ENCODE measurements at places on chromosomes 12 and 14. TPM values are rescaled to one million over a fixed set of nuclear protein-coding genes. Genes with fewer than 3 reads are reported as not detected.
A peak's percentile ranks its signal among the peaks of the same experiment; 100 is the strongest.

DNA sequence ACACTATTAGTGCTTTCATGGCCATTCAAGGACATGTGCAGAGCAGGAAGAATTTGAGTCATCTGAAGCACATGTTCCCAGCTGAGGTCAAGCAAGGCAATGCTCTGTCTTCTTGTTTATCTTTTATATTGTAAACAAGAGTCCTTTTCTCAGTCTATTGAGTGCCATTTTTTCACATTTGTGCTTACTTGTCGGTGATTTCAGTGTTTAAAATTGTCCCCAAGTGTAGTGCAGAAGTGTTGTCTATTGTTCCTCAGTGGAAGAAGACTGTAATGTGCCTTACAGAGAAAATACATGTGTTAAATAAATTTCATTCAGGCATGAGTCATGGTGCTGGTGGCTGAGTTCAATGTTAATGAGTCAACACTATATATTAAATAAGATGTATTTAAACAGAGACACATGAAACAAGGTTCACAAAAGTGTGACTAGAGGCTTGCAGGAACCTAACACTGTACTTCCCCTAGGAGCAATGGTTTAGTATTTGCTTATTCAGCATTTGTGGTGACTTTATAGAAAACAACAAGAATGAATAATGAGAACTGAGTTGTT, 391.1 kb downstream of the LRIG3 start:
- DNase-seq, result no peak

Gene BDKRB2
- under 0.01 TPM for total RNA-seq

Gene RNF10
- total RNA-seq, result 66.9 TPM

DNA sequence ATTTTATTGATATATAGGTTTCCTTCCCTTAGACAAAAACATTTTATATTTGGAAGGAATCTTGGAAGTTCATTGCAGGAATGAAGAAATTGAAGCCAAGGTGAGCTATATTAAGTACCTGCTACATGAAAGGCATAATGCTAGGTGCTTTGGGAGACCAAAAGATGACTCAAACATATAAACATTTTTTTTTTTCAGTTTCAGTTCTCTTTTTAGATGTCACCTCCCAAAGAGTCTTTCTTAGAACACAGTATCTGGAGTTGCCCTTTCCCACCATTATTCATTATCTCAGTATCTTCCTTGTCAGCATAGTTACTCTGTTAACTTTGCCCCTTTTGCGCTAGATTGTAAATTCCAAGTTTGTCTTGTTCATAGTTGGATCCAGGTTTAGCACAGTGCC, 1.1 kb downstream of the LIN52 start:
- DNase-seq, result no peak

DNA sequence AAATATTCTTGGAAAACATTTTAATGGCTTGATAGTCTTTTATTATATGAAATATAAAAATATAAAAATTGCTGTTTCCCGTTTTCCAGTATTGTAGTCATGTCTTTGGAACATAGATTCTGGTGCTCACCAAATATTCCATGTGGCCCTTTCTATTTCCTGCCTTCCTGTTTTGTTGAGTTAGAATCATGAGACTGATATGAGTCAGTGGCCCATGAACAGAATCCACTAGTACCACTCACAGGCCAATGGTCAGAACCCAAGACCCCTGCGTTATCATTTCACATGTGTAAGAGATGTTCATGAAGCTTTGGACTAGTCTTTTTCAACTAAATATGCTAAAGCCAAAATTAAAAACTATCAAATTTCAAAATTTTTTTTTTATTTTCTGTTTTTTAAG, 56.9 kb downstream of the BICD1 start:
- DNase-seq, result peak; percentile 19

Data from epithelial cell of proximal tubule (primary cell).